Occipital lobe (tissue), 3 donors: ENCODE measurements at places on chromosomes 4 and X.

DNA sequence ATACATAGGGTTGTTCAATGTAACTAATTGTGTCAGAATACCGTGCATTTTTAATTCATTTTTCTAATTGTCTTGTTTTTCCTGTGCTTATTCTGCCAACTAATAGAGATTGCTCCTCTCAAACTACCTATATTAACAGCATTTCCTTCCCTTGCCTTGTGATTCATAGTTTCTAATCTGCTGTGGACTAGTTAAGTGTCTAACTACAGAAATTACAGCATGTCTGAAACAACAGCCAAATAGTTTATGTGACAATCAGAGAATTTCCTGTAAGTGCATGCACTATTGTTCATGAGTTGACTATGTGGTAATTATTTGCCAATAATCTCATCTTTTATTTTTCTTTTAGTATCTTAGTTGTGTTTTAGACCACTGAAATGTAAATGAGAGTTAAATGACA lies 4.1 kb upstream of the SEC24B start:
- no peak for DNase-seq

- no peak for DNase-seq
Measured at GRCh38 chrX:22585831-22586230, 313.1 kb downstream of the CBLL2 start.

DNA sequence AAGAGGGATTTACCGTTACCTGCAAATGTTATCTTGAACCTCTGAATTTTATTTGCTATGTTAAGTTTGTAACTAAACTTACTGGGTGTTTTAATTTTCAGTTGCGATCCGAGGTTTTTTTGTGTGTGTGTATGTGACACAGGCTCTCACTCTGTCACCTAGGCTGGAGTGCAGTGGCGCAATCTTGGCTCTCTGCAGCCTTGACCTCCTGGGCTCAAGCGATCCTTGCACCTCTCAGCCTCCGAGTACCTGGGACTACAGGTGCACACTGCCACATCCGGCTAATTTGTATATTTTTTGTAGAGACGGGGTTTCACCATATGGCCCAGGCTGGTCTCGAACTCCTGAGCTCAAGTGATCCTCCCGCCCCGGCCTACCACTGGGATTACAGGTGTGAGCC lies 18.5 kb downstream of the PDK3 start:
- DNase-seq: no peak

GRCh38 chr4:108030332-108030731 lies 40.6 kb downstream of the HADH start:
- no peak for DNase-seq

DNA sequence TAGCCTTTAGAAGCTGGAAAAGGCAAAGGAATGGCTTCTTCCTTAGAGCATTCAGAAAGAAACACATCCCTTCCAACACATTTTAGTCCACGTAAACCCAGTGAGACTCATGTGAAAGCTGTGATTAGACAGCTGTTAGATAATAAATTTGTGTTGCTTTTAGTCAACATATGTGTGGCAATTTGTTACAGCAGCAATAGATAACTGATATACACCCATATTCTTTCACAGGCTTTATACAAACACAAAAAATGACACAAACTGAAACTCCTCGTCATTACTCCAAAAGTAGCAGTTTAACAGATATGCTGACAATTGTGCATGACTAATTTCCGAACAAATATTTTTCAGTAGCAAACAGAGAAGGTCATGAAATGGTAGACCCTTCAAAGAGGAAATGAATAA lies 65.3 kb downstream of the ANTXR2 start:
- no peak for DNase-seq

DNA sequence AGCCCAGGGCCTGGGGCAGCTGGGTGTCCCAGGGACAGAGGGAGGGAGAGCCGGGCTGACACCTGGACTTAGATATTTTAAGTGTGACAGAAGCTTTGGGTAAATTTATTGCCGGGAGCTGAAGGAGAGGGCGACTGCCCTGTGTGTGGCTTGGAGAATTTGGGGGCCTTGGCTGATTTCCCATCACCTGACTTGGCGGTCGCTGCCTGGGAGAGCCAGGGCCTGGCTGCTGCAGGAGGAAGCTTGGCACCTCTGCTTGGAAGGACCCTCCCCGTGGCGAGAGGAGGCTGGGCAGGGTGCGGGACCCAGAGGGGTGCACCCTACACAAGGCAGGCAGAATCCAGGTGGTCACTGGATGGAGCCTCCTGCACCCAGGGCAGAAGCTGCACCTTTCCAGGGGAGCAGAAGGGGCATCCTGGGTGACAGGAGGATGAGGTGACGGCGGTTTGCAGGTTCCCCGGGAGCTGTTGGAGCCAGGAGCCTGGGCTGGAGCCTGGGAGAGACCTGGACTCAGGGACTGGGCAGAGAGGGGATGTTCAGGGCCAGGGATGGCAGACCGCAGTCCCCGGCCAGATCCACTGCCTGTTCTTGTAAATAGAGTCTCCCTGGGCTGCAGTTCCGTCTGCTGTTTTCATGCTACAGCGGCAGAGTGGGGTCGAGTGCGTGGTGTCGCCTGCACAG lies 72.0 kb downstream of the RGS12 start:
- DNase-seq: no peak
